ENCODE measurements at places on chromosomes 13 and 19. TPM values are rescaled to one million over a fixed set of nuclear protein-coding genes. Genes with fewer than 3 reads are reported as not detected.

NLRP11 gene
- 1.4 TPM for total RNA-seq

ZNF726 gene
- 8.4 TPM for total RNA-seq

OSCAR gene
- 1.7 TPM for total RNA-seq

DLL3 gene
- 15.6 TPM for total RNA-seq

CACNG6 gene
- not detected for total RNA-seq

NOVA2 gene
- not detected for total RNA-seq

GJB2 gene
- not detected for total RNA-seq

TMEM190 gene
- total RNA-seq, result 14.0 TPM

MAP4K1 gene
- total RNA-seq, result 0.62 TPM

PGLYRP2 gene
- not detected for total RNA-seq

SMIM44 gene
- total RNA-seq, result not detected

SULT2B1 gene
- total RNA-seq, result not detected

ZNF558 gene
- 17.2 TPM for total RNA-seq

WDR87 gene
- not detected for total RNA-seq

PSG11 gene
- total RNA-seq, result 43.9 TPM

TRAPPC5 gene
- 153 TPM for total RNA-seq

SLITRK1 gene
- total RNA-seq, result not detected

CRYL1 gene
- 21.4 TPM for total RNA-seq

MBD3L1 gene
- not detected for total RNA-seq

STARD13 gene
- 0.06 TPM for total RNA-seq

ZSCAN4 gene
- total RNA-seq, result 0.55 TPM

SPACA4 gene
- 0.55 TPM for total RNA-seq

ZNF765 gene
- 10.3 TPM for total RNA-seq

TUBGCP3 gene
- 13.8 TPM for total RNA-seq

GFY gene
- 0.55 TPM for total RNA-seq

F10 gene
- not detected for total RNA-seq

SLC25A42 gene
- total RNA-seq, result 2.3 TPM

STOML3 gene
- total RNA-seq, result not detected

AXL gene
- 22.4 TPM for total RNA-seq

TMEM255B gene
- total RNA-seq, result 1.2 TPM

LGALS14 gene
- not detected for total RNA-seq

C19orf85 gene
- total RNA-seq, result not detected

CRLF1 gene
- total RNA-seq, result 169 TPM

MYADM gene
- total RNA-seq, result 6.3 TPM

ZSCAN5C gene
- not detected for total RNA-seq

EHD2 gene
- total RNA-seq, result not detected

LILRA5 gene
- total RNA-seq, result not detected

PCSK4 gene
- 1.8 TPM for total RNA-seq

KIR2DL1 gene
- total RNA-seq, result not detected

CCL25 gene
- 19.6 TPM for total RNA-seq

GAMT gene
- total RNA-seq, result 110 TPM

CACNA1A gene
- total RNA-seq, result 0.31 TPM

ZNF441 gene
- total RNA-seq, result not detected

TGFBR3L gene
- not detected for total RNA-seq

GPC6 gene
- 2.1 TPM for total RNA-seq

POSTN gene
- total RNA-seq, result 0.31 TPM

CELF5 gene
- total RNA-seq, result 1.7 TPM

CDX2 gene
- 0.37 TPM for total RNA-seq
